Amygdala (tissue), 56 donors: ENCODE measurements at places on chromosomes 2 and 18.

DNA sequence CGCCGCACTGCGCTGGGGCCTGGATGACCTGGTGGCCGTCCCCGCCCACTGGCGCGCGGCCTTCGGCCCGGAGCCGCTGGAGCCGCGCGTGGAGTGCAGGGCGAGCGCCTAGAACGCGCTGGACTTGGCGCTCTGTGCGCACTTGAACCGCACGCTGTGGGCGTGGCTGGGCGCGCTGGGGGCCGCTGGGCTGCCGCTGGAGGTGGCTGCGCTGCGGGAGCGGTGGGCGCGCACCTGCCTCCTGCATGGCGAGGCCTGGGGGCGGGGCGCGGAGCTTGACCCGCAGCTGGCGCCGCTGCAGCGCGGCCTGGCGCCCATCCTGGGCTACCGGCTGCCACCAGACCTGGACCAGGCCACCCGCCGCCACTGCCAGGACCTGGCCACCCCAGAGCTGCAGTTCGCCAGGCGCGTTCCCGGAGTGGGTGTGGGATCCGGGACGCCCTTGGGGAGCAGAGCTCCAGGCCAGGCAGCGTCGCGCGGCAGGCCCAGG is 9.9 kb downstream of the AQP12B start:
- DNase-seq: no peak

DNA sequence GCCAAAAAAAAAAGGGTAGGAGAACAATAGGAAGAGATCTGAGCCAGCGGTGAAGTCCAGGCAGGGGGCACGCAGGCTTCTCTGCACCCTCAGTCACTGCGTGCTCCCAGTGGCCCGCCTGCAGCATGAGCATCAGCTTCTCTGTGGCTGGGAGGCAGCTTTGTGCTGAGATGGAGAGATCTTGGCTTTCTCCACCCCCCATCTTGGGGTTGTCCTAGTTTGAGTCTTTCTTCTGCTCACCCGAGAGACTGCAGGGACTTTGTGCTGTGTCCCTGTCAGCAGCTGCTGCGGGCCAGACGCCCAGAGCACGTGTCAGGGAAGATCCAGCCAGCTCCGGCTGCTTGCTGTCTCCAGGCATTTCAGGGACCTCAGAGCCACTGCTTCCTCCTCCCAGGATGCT is 20.3 kb downstream of the TRAPPC12 start:
- DNase-seq: no peak

DNA sequence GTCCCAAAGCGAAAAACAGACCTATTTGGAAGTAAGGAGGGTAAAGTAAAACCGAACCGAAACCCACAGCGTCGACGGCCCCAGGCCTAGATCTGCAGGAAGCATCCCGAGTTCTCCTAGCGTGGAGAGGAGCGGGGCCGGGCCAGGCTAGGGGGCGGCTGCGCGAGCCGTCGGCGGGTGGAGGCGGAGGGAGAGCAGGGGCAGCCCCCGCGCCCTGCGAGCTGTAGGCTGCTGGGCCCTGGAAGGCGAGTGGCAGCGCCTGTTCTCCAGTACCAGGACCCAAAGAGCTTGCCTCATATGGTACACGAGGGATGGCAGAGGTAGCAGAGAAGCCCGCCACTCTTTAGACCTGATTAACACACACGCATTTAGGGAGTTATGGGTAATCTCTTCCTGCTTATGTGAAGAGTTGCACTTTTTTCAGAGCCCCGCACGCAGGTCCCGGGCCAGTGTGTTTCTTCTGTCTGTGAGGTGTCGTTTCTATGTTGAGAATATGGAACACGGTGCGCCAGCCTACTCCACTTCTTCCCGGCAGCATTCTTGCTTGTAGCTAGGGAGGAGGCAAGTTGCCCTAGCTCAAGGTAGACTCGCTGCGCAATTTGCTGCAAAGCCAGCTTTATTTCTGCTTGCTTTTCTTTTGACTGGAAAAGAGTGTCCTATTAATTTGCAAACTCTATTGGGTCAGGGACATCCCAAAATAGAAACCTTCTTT is 71.1 kb downstream of the ARHGEF33 start:
- no peak for DNase-seq

DNA sequence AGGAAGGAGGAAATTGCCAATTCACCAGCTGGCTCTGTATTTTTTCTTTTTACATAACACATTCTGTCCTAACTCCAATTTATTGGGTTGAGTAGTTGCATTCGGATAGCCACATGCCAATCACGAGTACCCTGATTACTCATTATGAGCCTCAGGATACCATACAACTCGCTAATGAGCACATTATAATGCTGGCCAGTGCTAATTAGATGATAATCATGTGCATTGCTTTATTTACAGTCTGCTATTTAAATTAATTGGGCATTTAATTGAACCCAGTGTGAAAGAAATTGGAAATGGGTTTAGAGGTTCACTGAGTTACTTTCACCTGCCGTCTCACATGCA is 15.2 kb downstream of the G6PC2 start:
- DNase-seq: no peak

DNA sequence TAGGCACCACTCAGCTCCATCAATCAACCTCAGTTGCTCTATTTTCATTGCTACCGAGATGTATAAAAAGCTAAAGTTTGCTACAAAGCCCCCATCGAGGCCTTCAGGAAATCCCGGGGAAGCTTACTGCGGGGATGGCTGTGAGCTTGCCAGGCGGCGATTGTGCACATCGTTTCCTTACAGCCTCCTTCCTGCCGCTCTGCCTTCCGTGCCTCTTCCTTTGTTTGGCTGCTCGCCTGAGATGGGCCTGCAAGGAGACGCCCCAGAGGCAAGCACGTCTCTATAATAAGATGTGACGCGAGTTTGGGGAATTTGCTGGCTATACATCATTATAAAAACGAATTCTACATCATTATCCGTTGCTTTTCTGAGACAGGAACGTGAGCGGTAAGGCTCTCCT is 41.6 kb downstream of the DHRS9 start:
- no peak for DNase-seq

DNA sequence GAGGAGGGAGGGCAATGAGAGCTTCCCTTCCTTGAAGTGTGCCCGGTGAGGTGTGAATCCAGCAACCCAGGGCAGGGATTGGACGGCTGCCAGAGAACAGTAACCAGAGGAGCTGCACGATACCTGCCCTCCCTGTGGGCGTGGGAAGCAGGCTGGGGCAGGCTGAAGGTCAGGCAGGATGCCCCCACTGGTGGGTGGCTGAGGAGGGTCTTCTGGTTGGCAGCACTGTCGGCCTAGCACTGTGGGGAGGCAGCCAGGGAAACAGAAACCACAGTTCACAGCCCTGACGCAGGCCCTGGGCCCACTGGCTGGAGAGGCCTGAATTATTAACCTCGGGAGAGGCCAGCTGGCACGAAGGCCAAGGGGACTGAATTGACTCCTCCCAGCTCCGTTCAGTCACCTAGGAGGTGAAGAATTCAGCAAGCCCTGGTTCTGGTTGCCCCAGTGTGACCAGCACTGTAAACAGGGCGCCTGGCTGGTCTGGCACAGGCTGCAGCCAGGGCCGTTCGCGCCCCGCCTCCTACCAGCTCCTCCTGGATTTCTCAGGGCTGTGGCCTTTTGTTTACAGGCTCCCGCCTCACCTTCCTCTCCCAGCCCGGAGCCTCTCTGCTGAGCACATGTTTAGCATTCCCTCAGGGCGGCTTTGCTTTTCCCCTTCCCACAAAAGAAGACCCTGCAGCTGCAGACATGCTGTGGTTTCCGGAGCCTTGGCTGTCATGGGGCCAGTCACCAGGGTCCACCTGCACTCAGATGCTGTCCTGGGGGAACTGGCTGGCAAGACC is 97.8 kb downstream of the B3GNT2 start:
- no peak for DNase-seq

DNA sequence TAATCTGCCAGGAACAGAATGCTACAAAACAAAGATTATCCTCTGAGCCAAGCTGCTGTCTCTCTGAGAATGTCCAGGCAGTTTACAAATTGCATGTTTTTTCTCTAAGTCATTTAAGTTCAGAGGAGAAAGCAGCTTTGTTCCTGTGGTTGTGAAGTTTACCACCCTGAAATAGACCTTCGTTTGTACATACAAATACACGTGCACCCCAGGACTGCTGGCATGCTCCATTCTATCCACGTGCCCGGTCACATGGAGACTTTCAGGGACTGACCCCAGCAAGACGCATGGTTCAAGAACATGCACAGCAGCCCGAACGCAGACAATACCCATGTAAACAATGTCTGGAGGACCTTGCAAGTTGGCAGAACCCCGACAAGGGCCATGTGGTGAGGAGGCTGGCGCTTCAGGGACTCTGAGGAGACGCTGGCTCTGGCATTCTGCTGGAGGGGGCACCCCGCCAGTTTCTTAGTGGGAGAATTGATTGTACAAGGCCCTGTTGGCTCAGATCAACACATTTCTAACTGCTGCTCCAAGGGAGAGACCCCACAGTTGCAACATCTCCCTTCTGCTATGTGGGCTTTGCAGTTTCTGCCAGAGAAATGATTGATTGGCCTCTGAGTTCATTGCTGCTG is 33.3 kb downstream of the FAM178B start:
- no peak for DNase-seq
